ENCODE measurements at places on chromosomes 6 and 20.

- no peak for DNase-seq
Measured at GRCh38 chr6:112227992-112228391, 26.4 kb downstream of the LAMA4 start.

GRCh38 chr6:125944896-125945295, 11.7 kb upstream of the HINT3 start:
- no peak for DNase-seq

GRCh38 chr6:12842658-12843057, 126.1 kb downstream of the PHACTR1 start:
- DNase-seq = no peak

DNA sequence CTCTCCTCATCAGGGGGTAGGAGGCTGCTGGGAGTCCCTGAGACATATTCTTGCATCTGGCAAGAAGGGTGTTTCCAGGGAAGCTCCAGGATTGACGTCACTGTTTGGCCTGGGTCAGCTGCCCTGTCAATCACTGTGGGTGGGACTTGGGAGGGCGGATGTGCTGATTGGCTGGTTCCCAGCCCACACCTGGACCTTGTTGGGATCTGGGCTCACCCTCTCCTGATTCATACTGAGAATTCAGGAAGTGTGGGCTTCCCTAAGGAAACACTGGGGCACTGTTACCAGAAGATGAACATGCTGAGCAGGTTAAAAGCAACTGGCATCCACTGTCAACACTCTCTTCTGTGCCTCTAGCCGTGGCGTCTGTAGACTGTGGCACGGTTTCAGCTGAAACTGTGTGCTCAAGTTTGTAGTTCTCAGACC, 36.5 kb downstream of the CDH26 start:
- DNase-seq = no peak

GRCh38 chr20:20318365-20319161, 49.3 kb upstream of the INSM1 start:
- DNase-seq = no peak

GRCh38 chr6:134173366-134173725, 120.9 kb upstream of the SLC2A12 start:
- DNase-seq = no peak

DNA sequence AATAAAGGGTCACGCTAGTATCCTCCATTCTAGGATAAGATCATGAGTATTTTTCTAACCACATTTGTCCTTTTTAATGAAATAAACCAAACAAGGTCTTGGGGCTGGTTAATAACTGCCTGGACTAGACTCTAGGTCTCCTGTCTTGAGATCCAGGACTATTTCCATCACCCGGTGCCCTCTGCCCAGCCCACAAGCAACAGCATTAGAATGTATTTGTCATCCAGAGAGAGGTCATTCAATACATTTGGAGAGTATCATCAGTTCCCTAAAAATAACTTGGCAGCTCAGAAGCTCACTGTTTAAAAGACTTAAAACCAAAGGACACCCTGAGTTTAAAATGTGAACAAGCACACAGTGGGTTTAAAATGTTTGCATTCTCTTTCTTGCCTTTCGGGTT, 4.4 kb upstream of the RBM24 start:
- no peak for DNase-seq

DNA sequence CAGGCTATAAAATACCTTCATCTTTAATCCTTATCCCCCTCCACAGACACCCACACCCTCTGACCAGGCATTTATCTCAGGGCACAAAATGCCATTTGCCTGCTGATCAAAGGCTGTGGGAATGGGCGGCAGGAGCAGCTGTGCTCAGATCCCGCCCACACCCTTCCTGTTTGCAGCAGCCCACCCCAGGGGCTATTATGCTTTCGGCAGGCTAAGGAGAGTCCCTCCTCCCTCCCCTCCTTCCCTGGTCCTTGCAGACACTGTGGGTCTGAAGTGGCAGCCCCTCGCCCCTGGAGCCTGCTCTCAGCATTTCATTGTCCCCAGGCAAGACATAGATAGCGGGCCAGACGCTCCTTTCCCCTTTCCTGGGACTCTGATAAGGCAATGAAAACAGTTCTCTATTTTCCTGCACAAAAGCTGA, 220.8 kb upstream of the HEY2 start:
- DNase-seq = no peak

DNA sequence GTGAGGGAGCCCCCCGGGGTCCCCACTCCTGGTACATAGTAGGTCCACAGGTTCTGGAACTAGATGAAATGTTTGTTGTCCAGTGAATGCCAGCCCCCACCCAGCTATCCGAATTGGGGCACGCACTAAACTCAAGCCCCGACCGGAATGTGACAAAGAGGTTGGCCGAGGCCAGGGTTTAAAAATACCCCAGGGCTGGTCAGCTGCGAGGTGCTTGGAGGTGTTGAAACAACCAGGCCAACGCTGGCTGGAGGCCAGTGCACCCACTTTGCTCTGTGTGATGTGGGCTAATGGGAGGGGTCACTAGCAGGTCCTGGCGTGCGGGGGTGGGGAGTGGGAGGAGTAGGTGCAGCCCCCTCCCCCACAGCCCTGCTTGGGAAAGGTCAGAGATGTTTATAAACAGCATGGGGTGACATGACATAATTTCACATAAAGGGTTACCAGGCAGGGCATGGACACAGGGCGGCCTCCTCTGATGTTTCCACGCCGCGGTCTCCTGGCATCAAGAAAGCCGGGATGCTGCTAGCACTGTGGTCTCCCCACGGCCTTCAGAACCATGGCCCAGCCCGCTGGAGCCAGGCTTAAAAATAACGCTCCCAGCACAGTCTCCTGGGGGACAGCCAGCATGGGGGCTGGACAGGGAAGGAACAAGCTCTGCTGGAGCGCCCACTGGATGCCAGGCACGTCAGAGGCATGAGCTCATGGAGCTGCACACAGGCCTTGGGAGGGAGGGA, 111.2 kb upstream of the PTPN1 start:
- no peak for DNase-seq

- DNase-seq = no peak
Measured at GRCh38 chr6:80938131-80938530, 814.4 kb downstream of the TENT5A start.

DNA sequence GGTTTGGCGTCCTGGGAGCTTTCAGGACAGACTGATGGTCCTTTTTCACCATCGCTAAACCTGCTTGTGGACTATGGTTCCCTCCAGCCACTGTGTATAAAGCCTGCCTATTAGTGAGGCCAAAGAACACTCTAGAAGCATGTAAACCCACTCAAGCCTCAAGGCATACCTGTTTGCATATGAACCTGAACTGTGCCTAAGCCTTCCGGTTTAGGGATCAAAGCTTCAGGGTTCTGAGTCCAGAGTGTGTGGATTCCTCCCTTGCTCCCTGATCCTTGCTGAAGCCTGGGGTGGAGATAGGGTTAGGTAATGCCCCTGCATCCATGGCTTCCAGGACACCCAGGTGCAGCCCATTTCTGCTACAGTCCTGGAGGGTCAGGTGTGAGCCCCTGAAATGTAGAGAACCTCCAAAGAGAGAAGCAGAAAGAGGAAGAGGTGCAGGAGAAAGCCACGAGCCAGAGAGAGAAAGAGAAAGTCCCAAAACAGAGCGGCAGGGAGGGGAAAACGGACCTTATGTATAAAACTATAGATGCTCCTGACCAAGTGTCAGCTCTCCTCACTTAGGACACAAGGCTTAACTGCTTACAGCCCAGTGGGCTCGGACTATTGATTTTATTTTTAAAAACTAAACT, 93.3 kb downstream of the SCML4 start:
- no peak for DNase-seq

GRCh38 chr6:113969888-113970804, 802 bp downstream of the HDAC2 start:
- DNase-seq = peak; percentile 62

- no peak for DNase-seq
Measured at GRCh38 chr6:46642928-46643751, 9.5 kb downstream of the CYP39A1 start.

- no peak for DNase-seq
Measured at GRCh38 chr20:59040667-59041066, 1.9 kb downstream of the PRELID3B start.

GRCh38 chr20:57190536-57191264, 75.7 kb downstream of the BMP7 start:
- no peak for DNase-seq

GRCh38 chr6:43798688-43799444, 28.9 kb downstream of the VEGFA start:
- DNase-seq = no peak

DNA sequence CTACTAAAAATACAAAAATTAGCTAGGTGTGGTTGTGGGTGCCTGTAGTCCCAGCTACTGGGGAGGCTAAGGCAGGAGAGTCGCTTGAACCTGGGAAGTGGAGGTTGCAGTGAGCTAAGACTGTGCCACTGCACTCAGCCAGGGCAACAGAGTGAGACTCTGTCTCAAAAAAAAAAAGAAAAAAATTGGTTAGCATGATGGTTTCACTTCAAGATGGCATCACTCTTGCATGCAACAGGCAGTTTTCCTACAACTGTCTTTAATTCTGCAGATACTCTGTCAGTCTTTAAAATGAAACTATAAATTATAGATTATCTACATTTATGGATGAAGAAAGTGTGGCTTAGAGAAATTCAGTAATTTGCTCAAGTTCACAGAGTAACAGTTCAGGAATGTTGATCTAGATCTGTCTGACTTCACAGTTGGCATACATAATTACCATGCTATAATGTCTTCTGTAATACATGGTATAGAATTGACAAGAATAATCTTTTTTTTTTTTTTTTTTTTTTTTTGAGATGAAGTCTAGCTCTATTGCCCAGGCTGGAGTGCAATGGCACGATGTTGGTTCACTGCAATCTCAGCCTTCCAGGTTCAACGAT, 27.0 kb downstream of the ITCH start:
- DNase-seq = no peak

GRCh38 chr6:2110504-2110903, 134.9 kb downstream of the GMDS start:
- DNase-seq = no peak

DNA sequence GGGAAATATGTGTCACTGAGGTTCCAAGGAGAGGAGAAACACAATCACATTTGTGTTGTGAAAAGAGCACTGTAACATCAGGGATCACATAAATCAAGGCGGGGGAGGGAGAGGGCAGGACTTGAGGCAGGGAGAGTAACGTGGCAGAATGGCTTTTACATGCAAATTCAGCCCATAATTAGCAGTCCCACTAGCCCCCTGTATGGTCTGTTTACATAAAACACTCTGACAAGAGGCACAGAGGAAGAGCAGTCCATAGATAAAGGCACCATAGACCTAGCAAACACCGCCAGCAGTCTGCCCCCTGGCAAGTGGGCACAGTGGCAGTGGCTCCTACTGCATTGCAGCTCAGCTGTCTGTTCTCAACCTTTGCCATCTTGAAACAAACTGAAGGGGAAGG, 82.7 kb downstream of the LYRM2 start:
- DNase-seq = no peak

DNA sequence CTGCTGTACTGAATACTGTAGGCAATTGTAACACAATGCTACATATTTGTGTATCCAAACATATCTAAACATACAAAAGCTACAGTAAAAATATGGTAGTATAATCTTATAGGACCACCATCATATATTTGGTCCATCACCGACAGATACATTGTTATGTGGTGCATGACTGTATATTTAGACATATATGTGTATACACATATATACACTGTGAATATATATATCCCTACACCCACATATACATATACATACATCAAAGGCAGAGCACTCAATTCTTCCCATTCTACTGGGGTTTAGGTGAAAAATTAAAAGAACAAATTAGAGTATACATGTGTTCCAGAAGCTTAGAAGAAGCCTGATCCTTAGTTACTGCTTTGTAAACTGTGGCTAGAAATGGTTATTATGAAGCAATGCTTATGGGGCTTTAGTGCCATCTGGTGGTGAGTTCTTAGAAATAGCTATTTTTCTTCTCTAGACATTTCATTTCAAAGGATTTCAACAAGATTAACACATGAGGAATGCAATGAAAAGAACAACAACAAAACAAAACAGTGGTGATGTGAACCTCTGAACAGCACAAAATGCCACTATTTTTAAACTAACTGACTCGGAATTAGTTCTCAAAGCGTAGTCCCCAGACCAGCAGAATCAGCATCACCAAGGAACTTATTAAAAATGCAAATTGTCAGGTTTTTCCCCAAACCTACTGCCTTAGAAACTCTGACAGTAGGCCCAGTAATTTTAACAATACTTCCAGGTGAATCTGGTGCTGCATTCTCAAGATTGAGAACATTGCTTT, 38.0 kb downstream of the PKHD1 start:
- peak; percentile 44 for DNase-seq
